Tibial nerve (tissue), 4 donors: ENCODE measurements at places on chromosomes 16 and 17. TPM values are rescaled to one million over a fixed set of nuclear protein-coding genes. Genes with fewer than 3 reads are reported as not detected.
A peak's percentile ranks its signal among the peaks of the same experiment; 100 is the strongest.

DNA sequence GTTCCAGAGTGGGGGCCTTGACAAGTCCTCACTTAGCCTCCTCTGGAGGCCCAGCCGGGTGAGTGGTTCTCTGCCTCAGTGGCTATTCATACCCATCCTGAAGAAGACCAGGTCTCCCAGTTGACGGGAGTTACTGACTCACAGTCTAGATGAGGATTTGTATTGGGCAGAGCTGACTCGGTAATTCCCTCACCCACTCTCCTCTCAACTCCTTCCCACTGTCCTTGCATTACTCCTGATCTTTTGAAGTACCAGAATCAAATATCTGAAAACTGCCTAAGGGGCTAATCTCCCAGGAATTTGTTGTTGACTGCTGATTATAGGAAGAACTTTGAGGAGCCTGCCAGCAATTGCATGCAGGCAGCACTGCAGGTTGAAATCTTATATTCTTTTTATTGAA is 14.2 kb downstream of the SAP30BP start:
- no peak for DNase-seq

Gene CACNA1G
- 0.21 TPM for total RNA-seq

- no peak for DNase-seq
Measured at GRCh38 chr16:47905771-47906170, 250.0 kb downstream of the ABCC12 start.

GRCh38 chr17:42247734-42248133 is 28.5 kb downstream of the STAT5B start:
- DNase-seq: no peak

GRCh38 chr16:61105544-61105943 is 930.7 kb downstream of the CDH8 start:
- DNase-seq: no peak

Gene SLC52A1
- total RNA-seq: not detected

GRCh38 chr16:22210854-22211253 is 4.8 kb downstream of the EEF2K start:
- no peak for DNase-seq

GRCh38 chr16:30472328-30472942 is at the start of gene ITGAL:
TSS of gene ITGAL (plus strand) at chr16:30472742. CDS start at chr16:30472838, 96 bp downstream.
- peak; percentile 15 for DNase-seq
